Myocyte (in vitro differentiated cells): ENCODE measurements at places on chromosomes 1 and 21.

GRCh38 chr1:62428351-62428750 is 8.5 kb upstream of the USP1 start:
- DNase-seq = no peak

DNA sequence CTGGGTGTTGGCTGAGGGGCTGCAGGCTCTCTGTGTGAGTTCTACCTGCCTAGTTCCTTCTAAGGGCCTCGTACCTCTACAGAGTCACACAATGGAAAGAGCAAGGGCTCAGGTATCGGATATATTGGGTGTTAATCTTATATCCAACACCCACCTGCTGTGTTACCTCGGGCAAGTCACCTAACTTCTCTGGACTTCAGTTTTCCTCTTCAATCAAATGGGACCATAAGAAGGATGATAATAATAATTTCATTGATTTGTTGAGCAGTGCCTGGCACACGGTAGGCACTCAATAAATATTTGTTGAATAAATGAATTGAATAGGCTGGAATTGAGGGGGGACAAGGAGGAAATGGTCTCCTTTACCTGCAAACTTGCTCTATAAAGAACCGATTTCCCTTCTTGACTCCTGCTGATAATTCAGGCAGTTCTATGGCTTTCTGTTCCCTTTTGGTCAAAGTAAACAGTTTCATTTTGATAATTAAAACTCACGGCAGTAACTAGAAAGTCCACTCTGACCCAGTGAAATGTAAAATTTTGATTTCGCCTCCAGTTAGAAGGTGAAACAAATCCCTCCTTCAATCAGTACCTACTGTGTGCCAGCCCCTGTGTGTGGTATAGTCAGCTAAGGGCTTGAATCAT is 16.5 kb upstream of the MAN1C1 start:
- DNase-seq = no peak

DNA sequence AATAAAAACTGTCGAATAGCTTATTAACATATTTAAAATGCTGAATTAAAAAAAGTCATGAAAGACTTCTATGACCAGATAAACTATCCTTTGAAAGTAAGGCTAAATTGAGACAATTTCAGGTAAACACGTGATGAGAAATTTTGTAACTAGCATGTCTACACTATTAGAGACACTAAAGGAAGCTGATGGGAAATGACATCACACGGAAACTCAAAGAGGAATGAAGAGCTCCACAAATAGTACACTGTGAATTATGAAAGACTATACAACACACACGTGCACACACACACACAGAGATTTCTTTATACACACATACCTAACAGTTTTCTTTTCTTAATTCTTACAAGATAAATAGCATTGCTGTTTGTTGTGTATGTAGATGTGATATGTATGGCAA is 70.9 kb upstream of the PLA2G4A start:
- DNase-seq = no peak

- no peak for DNase-seq
These were observed 18.8 kb downstream of the SSBP3 start for GRCh38 chr1:54387419-54387818.

- DNase-seq = peak; percentile 77
These were observed 26.7 kb upstream of the RBM15 start for GRCh38 chr1:110312188-110313121.

- no peak for DNase-seq
These were observed 1.9 kb upstream of the OR2T34 start for GRCh38 chr1:248576260-248576980.

DNA sequence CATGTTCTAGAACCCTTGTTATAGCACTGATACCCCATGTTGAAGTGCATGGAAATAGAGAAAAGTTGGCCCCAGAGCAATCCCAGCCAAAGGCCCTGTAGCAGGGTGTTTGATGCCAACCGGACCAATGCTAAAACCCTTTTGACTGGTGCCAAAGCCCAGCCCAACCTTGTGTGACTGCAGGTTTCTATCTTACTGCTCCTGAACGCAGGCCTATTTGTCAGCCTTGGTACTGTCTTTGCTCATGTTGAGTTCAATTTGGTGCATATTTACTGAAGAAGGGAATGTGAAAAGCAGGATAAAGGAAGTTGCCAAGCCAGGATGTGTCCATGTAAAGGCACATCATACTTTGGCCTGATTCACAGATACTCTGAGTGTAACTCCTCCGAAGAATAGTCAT is 51.7 kb upstream of the NFASC start:
- DNase-seq = no peak

GRCh38 chr1:116740296-116740695 is 13.9 kb upstream of the CD2 start:
- DNase-seq = no peak

GRCh38 chr21:46294647-46295176 is 8.6 kb downstream of the YBEY start:
- peak; percentile 79 for DNase-seq

DNA sequence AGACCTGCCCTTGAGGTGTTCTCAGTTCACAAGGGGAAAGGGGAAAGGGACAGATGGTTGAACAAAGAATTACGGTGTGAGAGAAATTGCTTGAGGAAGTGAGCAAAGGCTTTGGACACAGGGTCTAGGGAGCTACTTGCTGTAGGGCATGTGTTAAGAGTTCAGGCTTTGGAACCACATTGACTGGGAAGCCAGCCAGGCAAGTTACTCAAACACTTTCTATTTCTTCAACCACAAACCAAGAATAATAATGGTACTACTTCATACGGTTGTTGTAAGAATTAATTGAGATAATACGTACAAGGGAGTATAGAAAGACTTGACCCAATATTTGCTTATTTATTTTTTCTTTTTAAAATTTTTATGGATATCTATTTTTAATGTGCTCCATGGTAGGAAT is 26.6 kb downstream of the AK4 start:
- peak; percentile 94 for DNase-seq

DNA sequence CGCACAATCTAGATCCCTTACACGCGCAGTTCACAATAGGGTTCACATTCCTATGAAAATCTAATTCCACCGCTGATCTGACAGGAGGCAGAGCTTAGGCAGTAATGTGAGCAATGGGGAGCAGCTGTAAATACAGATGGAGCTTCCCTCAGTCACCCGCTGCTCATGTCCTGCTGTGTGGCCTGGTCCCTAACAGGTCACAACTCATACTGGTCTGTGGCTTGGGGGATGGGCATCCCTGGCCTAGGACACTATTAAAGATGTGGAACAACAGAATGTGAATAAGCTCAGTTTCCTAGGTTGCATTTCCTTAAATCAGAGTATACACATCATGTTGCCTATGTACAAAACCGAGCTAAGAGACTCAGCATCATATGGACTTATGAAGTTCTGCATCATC is 16.2 kb downstream of the IFI44 start:
- DNase-seq = no peak

DNA sequence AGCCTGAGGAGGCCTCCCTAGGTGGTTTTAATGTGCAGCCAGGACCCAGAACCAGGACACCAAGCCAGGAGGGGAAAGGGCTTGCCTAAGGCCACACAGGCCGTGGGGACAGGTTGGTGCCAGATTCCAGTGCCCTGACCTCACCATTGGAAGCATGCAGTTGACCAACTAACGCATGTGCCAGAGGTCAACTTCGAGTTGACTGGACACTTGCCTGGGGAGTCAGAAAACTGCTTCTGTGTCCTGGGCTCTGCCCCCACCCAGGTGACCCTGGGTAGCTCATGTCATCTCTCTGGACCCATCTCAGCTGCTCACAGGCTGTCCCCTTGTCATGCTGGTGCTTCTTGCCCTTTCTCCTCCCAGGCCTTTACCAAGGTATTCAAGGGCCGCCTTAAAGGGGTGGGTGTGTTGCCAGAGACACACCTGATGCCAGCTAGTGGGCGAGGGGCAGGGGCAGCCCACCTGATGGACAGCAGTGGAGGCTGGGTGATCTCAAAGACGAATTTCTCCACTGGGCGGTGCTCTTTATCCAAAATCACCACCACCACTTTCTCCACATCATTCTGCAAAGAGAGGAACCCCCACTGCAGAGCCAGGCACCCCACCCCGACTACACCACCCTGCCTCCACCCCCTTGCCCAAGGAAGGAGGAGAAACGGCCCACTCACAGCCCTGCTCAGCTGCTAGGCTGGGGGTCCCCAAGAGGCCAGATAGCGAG is 4.4 kb downstream of the MAD2L2 start:
- no peak for DNase-seq

- no peak for DNase-seq
These were observed 90.8 kb upstream of the ACTL8 start for GRCh38 chr1:17664322-17664721.

DNA sequence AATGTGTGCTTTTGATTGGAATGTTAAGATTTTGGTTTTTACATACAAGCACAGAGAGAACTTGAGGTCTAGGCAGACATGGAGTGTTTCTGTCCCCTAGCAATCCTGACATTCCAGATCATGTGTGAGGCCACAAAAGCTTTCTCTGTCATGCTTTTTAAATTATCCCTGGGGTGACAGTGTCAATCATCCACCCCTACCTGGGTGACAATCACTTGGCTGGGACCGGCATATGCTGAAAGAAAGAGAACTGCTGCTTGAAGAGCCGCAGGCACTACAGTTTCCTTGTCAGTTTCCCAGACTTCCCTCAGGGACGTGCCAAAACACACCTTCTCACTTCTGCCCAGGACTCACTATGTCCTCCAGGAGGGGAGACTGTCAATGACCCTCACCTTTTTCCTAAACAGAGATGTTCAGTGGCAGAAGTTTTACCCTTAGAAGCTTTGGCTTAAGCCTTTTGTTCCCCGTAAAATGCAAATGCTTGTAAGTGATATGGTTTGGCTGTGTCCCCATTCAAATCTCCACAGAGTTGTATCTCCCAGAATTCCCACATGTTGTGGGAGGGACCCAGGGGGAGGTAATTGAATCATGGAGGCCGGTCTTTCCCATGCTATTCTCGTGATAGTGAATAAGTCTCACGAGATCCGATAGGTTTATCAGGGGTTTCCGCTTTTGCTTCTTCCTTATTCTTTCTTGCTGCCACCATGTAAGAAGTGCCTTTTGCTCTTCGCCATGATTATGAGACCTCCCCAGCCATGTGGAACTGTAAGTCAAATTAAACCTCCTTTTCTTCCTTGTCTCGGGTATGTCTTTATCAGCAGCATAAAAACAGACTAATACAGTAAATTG is 217.4 kb downstream of the FGGY start:
- no peak for DNase-seq

GRCh38 chr1:186530109-186530508 is 69.2 kb upstream of the PDC start:
- DNase-seq = no peak

GRCh38 chr21:38917043-38917774 is 111.5 kb downstream of the ETS2 start:
- no peak for DNase-seq

- no peak for DNase-seq
These were observed 44.8 kb downstream of the DHRS3 start for GRCh38 chr1:12573015-12573825.

- no peak for DNase-seq
These were observed 52.8 kb downstream of the ARID4B start for GRCh38 chr1:235275223-235275622.

GRCh38 chr1:41447995-41448770 is 36.3 kb downstream of the EDN2 start:
- DNase-seq = no peak

DNA sequence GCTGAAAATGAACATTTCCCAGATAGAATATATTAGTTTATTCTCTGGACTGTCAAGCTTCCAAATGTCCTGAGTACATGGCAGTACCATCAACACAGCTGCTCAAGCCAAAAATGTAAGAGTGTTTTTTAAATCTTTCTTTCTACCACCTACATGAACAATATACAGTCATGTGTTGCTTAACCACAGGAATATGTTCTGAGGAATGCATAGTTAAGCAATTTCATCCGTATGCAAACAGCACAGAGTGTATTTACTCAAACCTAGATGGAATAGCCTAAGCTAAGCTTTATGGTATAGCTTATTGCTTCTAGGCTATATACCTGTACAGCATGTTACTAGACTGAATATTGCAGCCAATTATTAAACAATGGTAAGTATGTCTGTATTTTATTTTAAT is 561.9 kb upstream of the ADGRL4 start:
- no peak for DNase-seq

DNA sequence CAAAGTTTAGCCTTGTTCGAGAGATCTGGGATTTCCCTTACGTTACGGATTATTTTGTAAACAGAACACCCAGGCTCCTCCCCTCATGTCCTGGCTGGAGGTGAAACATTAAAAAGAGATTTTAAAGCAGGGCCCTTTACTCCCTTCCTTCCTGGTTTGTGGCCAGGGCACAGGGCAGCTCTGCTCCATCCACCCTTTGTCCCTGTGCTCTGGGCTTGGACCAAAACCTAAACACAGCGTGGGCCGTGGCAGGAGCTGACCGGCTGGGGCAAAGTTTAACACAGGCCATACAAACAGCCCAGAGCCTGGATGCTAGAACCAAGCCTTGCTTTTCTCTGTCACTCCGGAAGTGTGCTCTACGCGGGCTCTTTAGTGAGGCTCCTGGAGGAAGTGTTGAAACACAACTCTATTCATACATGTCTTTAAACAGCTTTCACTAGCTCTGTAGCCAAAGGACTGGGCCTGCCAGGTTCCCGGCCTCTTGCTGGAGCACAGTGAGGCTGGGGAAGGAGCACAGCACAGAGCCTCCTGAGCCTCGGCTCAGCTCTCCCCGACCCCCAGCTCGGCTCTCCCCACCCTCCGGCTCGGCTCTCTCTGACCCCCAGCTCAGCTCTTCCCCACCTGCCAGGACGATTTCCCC is 84.7 kb downstream of the PDE9A start:
- no peak for DNase-seq

DNA sequence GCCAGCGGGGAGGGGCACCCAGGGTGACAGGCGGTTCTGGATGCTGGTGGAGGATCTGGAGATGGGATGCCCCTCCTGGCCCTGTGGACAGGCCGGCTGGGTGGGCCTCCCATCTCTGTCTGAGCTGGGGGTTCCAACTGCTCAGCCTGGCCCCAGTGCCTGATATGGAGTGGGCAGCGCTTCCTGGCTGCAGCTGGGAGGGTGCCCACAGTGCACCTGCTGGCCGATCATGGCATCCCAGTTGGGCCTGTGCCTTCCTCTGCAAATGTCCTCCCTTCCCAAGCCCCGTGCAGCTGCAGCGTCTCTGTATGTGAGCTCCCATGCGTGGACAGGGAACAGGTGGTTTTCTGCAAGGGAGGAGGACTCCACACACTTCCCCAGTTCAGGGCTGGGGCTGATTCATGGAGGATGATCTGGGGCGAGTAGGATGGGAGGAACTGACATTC is 2.1 kb downstream of the PFKL start:
- DNase-seq = peak; percentile 94

DNA sequence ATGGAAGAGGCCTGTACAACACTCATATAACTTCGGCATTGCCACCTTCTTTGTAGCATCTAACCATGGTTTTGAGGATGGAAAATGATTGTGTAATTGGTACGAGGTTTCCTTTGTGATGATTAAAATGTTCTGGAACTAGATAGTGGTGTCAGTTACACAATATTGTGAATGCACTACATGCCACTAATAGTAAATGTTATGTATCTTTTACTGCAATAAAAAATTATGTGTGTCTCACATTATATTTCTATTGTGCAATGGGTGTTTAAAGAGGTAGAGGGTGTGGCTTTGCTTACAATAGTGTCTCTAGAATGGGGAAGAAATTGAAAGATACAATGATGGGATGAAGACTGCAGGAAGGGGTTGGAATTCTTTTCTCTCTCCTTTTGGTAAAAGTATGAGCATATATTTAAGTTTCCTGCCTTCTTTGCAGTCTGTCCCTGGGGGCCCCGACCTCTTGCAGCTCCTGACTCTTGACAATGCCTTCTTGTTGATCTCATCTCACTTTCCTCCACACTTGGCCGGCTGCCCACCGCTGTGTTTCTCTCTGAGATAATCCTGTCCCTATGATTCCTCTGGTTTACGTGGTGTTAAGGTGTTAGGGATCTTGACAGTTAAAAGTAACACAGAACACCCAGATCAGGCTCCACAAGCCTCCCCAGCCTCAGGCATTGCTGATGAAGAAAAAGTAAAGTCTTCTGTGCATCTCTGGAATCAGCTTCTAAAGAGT is 39.3 kb downstream of the MTARC1 start:
- no peak for DNase-seq
